NB4 (cell line): ENCODE measurements at places on chromosomes 12 and 14.

DNA sequence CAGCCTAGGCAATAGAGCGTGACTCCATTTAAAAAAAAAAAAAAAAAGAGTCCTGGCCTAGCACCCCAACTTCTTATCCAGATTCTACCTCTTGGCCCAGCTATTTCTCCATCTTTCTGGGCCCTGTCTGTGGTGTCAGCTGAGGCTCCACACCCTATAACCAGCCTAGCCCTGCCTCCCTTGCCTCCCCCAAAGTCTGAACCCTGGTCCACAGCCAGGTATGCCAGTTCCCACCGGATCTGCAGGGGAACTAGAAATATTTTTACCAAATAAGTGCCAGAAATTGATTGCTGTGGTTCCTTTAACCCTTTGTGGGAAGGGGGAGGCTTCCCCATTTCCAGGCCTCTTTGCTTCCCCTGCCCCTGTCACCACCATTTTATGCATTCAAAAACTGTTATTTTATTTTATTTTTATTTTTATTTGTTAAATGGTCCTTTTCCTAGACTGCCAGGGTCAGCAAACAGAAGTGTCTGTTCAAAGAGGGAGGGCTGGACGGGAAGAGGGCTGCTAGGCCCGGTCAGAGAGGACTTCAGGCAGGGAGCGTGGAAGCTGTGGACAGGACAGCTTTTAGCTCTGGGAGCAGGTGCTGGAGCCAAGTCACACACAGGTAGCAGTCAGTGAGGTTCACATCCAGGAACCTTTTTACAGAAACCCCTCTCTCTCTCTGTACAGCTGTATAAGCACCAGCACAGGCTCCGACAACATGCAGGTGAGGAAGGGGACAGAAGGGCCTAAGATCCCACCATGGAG, 23.2 kb downstream of the TTC9 start:
- no peak for DNase-seq

- DNase-seq: no peak
These were observed 288.5 kb upstream of the RTL1 start for GRCh38 chr14:101191721-101192660.

DNA sequence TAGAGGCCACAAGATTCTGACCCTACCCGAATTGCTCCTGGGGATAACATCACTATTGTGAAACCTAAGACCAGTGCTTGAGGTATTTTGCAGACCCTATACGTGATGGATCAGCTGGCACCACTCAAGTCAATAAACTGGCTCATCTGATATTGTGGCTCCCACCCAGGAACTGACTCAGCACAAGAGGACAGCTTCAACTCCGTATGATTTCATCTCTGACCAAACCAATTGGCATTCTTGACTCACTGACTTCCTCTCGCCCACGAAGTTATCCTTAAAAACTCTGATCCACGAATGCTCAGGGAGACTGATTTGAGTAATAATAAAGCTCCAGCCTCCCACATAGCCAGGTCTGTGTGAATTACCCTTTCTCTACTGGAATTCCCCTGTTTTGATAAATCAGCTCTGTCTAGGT, 1036.1 kb upstream of the TMEM132C start:
- peak; percentile 7 for DNase-seq

- no peak for DNase-seq
These were observed 5.9 kb upstream of the KRT1 start for GRCh38 chr12:52686063-52686462.

DNA sequence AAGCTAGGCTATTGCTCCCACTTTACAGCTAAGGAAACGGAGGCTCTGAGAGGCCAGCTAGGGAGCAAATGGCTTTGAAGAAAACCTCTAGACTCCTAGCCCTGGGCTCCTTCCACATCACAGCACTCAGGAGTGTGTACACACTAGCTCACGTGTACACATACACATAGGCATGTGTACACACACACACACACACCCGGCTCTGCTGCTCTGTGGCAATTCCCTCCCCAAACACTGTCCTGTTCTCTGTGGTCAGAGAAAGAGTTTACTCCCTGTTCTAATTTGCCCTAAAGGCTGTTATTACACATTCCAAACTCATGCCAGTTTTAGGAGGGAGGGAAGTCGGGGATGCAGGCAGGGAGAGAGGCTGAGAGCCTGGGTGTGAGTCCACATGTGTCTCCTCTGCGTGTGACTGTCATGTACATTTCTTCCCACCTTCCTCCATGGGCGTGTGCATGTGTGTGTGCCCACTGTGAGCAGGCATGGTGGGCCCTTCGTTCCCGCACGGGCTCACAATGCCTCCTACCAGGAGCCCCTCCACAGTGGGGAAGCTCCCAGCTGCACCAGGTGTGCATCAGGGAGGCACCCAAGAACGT, 14.2 kb downstream of the TRPV4 start:
- no peak for DNase-seq

GRCh38 chr14:65382586-65382985, 29.9 kb upstream of the FUT8 start:
- DNase-seq: no peak

DNA sequence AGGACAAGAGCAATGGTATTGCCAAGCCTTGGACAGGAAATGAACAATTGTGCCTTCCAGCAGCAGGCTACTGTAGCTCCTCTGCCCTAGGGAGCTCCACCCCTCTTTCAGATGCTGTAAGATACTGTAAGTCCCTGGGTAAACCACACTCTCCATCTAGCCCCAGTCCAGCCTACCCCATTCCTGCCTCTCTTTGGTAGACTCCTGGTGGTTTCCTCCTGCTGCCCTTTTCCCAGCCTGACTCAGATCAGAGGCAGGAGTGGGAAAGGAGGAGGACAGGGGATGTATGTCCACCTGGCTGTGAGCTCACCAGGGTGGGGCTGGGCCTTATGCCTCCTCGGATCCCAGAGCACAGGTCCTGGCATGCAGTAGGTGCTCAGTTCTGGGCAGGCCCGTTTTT, 174.6 kb downstream of the ESRRB start:
- peak; percentile 17 for DNase-seq

DNA sequence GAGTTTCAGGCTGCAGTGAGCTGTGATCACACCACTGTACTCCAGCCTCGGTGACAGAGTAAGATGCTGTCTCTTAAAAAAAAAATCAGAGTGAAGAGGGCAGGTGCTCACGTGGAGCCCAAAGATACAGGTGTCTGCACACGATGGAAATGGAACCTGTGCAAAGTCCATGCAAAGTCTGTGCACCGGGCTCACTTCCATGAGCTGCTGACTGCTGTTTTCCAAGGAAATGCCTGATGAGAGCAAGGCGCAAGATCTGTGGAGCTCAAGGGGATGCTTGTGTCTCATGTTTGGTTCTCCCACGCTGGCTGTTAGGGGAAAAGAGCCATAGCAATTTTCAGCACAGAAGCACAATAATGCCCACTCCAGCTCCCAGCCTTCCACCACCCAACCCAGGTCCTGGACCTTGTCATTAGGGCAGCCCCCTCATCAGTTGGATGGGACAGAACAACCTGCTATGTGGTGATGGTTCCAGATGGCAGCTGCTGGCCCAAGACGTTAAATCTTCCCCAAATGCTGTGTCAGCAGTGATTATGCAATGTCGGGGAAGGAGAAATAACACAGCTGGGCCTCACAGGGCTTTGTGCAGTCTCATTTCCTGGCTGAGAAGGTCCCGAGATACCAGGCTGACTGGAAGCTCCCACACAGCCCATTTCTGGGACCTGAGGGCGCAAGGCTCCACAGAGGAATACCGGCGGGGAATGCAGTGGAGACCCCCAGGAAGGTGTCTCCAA, 27.9 kb upstream of the DICER1 start:
- peak; percentile 93 for DNase-seq

DNA sequence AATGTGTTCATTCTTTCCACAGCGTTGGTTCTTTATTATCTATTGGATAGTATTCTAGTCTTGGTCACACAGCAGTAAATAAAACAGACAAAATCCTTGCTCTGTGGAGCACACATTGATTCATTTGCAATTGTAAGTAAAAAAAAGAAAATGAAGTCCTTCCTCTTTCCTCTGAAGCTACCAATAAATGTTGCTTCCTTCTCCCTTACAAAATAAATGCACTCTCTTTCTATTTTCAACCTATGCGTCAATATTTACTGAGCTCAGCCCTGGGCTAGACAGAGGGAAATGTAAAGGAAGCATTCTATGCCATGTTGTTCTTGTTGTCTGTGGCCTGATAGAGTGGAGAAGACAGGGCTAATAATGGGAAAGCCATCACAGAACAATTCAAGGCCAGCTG, 2.9 kb downstream of the ABHD12B start:
- peak; percentile 21 for DNase-seq

- no peak for DNase-seq
These were observed 319.4 kb upstream of the ATP2B1 start for GRCh38 chr12:90027889-90028634.

- DNase-seq: no peak
These were observed 48.7 kb downstream of the ATP2A2 start for GRCh38 chr12:110329710-110330109.

GRCh38 chr12:107093417-107094182, at the start of gene CRY1:
Gene CRY1 (minus strand): TSS chr12:107093549. CDS start chr12:107092961, 588 bp downstream.
- DNase-seq: peak; percentile 97

GRCh38 chr12:47207340-47207717, 127.6 kb upstream of the AMIGO2 start:
- DNase-seq: peak; percentile 98

DNA sequence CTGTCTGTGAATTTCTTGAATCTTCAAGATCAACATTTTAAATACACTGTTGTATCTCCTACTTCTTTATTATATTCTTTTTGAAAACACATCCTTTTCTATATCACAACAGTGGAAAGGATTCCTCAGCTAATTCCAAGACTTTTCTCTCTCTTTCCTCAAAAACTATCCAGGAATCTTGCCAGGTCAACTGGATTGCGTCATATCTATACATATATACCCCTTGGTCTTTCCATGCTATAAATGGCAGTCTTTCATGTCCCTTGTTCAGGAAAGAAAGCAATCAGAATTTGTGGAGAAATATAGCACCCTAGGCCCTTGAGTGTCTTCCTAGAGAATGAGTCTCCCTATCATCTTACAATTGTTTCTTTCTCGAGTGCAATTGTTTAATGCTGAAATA, 149.0 kb downstream of the KCNA5 start:
- no peak for DNase-seq

- DNase-seq: no peak
These were observed 794.3 kb downstream of the C12orf50 start for GRCh38 chr12:87234898-87235297.

- no peak for DNase-seq
These were observed 92.3 kb downstream of the SCAF11 start for GRCh38 chr12:45898094-45898493.

GRCh38 chr14:77098529-77099353, 683 bp downstream of the CIPC start:
- DNase-seq: peak; percentile 33
